ENCODE measurements at places on chromosomes 2 and 18. TPM values are rescaled to one million over a fixed set of nuclear protein-coding genes. Genes with fewer than 3 reads are reported as not detected.

The DAW1 gene
- polyA plus RNA-seq: 1.2 TPM

The CNDP1 gene
- polyA plus RNA-seq: not detected

The RESP18 gene
- not detected for polyA plus RNA-seq

The DOK6 gene
- 5.4 TPM for polyA plus RNA-seq

The HOXD9 gene
- 4.8 TPM for polyA plus RNA-seq

The POMC gene
- not detected for polyA plus RNA-seq

The IL37 gene
- not detected for polyA plus RNA-seq

The TTR gene
- polyA plus RNA-seq: 0.19 TPM

The IAH1 gene
- 133 TPM for polyA plus RNA-seq

The CTNNA2 gene
- 0.30 TPM for polyA plus RNA-seq

The REL gene
- polyA plus RNA-seq: 0.96 TPM

The CCBE1 gene
- polyA plus RNA-seq: 5.0 TPM

The SPP2 gene
- polyA plus RNA-seq: 0.30 TPM
